ENCODE measurements at places on chromosomes 7 and 10.
A peak's percentile ranks its signal among the peaks of the same experiment; 100 is the strongest.

- DNase-seq = peak; percentile 31
Observed at GRCh38 chr10:103757531-103758293, 97.7 kb downstream of the SH3PXD2A start.

GRCh38 chr7:139034336-139034735, 1.5 kb downstream of the ZC3HAV1L start:
- DNase-seq = no peak

DNA sequence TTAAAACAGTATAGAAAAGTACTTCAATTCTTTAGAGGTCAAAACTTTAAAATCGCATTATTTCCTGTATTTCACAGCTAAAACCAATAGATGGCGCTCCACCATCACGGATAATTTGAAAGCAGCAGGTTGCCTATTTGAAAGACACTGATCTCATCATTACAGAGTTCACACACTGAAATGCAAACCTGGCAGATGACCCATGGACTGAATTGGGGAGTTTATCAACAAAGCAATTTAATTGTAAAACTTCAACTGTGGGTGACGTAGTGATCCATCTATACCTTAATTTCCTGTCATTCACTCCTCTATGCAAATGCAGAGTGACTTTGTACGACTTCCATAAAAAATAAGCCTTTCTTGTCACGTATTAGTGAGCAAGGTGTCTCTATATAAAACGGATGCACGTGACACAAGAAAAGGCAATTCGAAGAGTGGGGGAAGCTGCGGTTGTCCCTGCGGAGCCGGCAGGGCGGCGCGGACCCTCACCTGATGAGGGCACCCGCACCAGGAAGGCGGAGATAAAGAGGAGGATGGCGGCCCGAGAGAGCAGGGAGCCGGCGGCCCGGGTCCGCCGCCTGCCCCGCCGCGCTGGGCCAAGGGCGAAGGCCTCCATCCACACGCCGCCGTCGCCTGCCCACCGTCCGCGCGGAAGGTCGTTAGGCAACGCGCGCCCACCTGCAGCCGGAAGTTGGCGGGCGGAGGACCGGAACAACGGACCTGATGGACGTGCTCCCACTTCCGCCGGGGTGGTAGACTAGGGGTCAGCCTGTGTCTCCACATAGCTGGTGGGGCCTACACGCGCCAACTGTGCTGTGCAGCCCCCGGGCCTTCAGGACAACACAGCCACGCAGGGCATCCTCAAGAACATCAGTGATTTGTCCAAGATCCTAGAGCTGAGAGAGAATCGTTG, at the start of gene ZPBP:
TSS of gene ZPBP (minus strand) at position 668 of the 913 bp plus-strand sequence. CDS start at position 616, 52 bp downstream.
- DNase-seq = no peak

GRCh38 chr7:88167223-88167622, 52.6 kb downstream of the SRI start:
- DNase-seq = no peak

DNA sequence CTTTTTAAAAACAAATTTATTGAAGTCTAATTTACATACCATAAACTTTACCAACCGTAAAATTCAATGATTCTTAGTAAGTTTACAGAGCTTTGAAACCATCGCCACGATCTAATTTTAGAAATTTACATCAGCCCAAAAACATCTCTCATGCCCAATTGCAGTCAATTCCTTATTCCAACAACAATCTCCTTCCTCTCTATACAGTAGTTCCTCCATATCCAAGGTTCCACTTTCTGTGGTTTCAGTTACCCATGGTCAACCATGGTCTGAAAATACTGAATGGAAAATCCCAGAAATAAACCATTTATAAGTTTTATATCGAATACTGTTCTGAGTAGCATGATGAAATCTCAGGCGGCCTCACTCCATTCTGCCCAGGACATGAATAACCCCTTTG, 183.4 kb upstream of the ADCY1 start:
- DNase-seq = no peak

- DNase-seq = no peak
Observed at GRCh38 chr10:71701496-71702132, 18.0 kb downstream of the C10orf105 start.

GRCh38 chr10:73763343-73763742, 18.5 kb upstream of the CHCHD1 start:
- no peak for DNase-seq

- no peak for DNase-seq
Observed at GRCh38 chr10:69064762-69065328, 23.1 kb upstream of the SRGN start.

GRCh38 chr10:43598446-43598845, 7.8 kb upstream of the ZNF485 start:
- no peak for DNase-seq

- no peak for DNase-seq
Observed at GRCh38 chr7:86339051-86339450, 304.7 kb upstream of the GRM3 start.

DNA sequence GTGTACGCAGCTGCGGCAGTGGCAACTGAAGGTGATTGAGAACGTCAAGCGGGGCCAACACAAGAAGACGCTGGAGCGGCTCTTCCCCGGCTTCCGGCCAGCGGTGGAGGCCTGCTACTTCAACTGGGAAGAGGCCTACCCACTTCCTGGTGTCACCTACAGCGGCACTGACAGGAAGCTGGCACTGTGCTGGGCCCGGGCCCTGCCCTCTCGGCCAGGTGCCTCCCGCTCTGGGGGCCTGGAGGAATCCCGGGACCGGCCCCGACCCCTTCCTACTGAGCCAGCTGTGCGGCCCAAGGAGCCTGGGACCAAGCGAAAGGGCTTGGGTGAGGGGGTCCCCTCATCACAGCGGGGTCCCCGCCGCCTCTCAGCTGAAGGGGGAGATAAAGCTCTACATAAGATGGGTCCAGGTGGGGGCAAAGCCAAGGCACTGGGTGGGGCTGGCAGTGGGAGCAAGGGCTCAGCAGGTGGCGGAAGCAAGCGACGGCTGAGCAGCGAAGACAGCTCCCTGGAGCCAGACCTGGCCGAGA, 6.5 kb downstream of the ZSWIM8 start:
- DNase-seq = no peak

DNA sequence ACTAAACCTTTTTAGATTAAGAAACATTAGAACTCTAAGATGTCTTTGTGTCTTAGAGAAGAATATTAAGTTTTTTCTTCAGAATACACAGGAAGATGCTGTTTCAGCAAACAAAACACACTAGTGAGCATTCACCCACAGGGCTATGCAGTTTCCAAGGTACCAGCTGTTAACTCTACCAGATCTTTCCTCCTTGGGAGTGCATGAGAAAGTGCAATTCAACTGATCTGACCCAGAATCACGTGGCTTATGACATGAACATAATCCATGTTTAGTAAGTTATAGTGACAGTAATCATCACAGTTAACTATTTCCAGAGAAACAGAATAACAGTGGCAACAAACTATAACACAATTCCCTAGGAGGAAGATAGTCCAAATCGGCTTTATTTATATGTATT, 270.7 kb downstream of the CACNA2D1 start:
- DNase-seq = no peak
